ENCODE measurements at places on chromosomes 11 and 22. TPM values are rescaled to one million over a fixed set of nuclear protein-coding genes. Genes with fewer than 3 reads are reported as not detected.
A peak's percentile ranks its signal among the peaks of the same experiment; 100 is the strongest.

The DBX1 gene
- total RNA-seq, result not detected

The SEPTIN3 gene
- total RNA-seq, result 0.55 TPM

The PAMR1 gene
- total RNA-seq, result 30.8 TPM

The CHORDC1 gene
- 35.3 TPM for total RNA-seq

The CBX7 gene
- total RNA-seq, result 30.8 TPM

The KRTAP5-7 gene
- total RNA-seq, result 0.39 TPM

The CCDC81 gene
- total RNA-seq, result 0.64 TPM

The SLC5A1 gene
- 1.2 TPM for total RNA-seq

The C11orf16 gene
- total RNA-seq, result not detected

DNA sequence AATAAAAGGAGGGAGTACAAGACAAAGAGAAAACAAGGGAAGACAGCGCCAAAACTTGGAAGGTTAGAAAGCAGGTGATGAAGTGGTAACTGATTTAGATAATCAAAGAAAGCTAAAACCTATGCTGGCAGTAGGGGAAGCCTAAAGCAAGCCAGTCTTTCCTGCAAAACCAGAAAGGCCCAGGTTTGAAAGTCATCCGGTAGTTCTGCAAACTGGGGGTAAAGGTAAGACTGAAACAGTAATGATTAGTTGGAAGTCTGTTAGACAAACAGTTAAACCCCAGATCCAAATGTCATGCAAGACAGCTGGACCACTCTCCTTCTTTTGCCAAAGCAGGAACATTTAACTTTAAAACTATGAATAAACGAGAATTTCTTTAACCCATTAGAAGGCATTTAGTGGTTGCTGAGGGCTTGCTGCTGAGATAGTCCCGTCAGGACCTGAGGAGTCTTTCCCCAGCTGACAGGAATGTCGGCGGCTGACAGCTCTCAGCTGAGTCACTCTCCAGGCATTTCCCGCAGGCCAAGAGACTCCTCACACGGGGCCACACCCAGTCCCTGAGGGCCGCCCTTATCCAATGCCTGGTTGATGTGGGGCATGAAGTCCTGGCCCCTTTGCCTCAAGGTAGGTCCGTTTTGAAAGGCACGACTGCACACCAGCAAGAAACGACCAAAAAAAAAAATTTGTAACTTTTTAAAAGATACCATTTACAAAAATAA lies 36.3 kb upstream of the CFAP300 start:
- no peak for DNase-seq

GRCh38 chr11:57763568-57763967 lies 2.0 kb downstream of the CTNND1 start:
- DNase-seq, result no peak

- DNase-seq, result no peak
These were observed 11.9 kb downstream of the KLHL35 start for GRCh38 chr11:75421035-75421602.

GRCh38 chr11:26992031-26992541 lies 1.8 kb upstream of the FIBIN start:
- DNase-seq, result no peak

DNA sequence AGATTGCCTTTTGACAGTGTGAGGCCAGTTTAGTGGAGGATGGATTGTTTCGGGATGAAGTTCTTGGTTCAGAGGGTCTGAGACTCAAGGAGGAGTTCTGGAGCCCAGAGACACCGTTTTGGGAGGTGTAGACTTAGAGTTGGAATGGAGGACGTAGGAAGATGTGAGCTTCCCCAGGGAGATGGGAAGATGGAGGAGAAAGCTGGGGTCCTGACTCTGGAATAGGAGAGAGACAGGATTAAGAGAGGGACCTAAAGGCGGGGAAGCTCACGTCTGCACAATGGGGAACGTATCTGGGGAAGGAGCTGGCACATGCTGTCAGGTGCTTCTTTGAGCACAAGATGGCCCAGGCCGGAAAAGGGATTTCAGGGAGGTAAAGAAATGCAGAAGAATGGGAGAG lies 71.3 kb upstream of the CLDN5 start:
- peak; percentile 43 for DNase-seq

- DNase-seq, result no peak
These were observed 580.3 kb upstream of the CADM1 start for GRCh38 chr11:116084511-116084910.

GRCh38 chr11:2975594-2975993 lies 16.5 kb downstream of the NAP1L4 start:
- DNase-seq, result no peak

- DNase-seq, result no peak
These were observed 451.7 kb upstream of the DDI1 start for GRCh38 chr11:103584720-103585119.

DNA sequence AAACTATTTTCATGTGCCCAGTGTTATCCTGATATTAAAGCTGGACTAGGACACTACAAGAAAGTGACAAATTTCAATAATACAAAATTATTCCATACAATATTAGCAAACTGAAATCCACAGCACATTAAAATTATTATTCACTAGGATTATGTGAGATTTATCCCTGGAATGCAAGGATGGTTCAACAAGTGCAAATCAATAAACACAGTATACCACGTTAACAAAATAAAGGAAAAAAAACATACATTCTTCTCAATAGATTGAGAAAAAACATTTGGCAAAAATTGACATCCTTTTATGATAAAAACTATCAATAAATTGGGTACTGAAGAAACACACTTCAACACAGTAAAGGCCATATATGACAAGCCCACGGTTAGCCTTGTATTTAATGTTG lies 1758.2 kb upstream of the RAG2 start:
- DNase-seq, result no peak

DNA sequence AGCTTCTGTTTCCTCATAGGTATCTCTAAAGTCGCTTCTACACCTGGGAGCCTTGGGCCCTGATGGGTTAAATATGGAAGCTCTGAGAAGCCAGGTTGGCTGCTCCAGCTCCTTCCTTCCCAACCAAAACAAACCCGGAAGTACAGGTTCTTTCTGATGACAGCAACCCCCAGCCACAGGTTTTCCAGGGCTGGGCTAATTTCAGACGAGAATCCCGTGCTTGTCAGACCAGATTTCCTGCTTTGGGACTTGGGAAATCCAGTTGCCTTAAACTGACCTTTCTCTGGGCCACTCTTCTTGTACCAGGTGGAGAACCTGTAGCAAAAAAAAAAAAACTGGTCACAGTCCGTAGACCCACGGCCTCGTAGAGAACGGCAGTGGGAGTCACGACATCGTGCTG lies 51.9 kb downstream of the RBX1 start:
- no peak for DNase-seq

GRCh38 chr11:125072961-125073590 lies 10.0 kb downstream of the SLC37A2 start:
- no peak for DNase-seq

DNA sequence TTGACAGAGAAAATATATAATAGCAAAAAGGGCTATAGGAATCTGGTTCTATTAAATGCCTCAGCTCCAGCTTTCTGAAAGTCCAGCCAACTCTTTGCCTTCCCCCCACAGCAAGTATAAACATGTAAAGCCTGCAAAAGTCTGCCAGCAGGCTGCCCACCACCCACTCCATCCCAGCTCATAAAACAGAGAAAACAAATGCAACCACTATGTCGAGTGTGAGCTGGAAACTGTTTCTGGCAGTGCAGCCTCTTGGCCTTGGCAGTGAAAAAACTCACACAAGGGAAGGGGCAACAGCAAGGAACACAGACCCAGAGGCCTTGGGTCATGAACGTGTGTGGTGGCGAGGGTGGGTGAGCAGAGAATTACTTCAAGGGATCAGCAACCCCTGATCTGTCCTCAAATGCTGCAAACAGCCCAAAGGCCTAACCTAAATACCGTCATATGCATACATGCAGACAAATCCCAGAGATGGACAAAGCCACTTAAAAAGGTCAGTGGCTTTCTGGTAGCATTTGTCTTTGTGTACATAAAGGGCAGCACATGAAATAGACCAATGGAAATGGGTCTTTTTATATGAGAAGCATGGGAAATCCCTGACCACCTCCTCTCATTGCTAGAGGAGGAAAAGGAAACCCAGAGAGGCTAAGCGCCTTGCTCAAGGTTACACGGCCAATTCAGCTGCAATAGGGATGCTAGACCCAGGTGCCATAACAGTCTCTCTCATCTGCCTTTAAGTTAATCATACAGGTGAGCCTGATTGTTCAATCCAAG lies 74.8 kb downstream of the NAT10 start:
- no peak for DNase-seq

- peak; percentile 26 for DNase-seq
These were observed 1433.8 kb downstream of the BRD1 start for GRCh38 chr22:48393885-48394284.

DNA sequence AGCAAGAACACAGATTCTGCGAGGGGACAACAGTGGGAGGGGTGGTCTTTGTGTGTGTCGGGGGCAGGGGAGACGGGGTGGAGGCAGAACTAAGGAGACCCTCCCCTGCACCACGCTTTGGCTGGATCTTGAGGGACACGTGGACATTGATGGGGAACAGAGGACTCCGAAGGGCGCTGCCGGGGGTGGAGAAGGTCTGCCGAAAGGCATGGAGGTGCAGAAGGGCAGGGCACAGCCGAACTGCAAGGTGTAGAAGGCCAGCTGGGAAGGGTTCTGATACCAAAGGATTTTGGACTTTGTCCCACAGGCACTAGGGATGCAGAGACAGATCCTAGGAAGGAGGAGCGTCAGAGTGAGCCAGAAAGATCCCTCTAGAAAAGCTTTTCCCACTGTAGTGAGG lies 107.7 kb upstream of the SYT13 start:
- DNase-seq, result no peak

DNA sequence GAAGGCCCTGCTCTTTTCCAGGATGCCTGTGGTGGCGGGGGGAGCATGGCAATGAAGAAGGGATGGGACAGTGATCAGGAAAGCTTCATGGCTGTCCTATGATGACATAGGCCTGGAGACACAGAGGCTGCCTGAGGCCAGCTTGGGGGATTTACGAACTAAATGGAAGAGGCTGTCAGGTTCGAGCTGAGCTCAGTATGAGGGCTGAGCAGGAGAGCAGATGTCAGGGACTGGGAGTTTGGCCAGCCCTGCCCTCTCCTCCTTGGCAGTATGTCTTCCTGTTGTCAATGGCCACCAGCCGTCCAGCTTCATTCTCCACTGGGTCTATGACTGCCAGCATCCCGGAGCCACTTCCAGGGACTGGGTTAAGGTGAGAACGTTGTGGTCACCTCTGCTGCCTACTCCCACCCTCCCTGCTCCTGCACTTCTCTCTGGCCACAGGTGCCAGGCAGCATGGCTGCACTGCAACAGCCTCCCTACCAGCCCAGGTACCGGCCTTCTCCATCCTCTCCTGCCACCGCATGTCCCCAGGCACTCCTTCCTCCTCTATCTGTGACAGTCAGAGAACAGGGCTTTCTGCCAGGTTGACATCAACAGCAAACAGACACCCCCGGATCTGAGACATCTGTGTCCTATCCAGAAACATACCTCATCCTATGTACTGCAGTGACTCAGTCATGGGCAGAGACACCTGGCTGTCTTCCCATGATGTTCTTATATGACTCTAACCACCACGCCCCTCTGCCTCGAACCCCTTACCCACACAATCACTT lies 75.1 kb downstream of the KIRREL3 start:
- DNase-seq, result no peak

- no peak for DNase-seq
These were observed at the start of gene MMP8 for GRCh38 chr11:102724904-102725500. Gene MMP8 (minus strand): TSS chr11:102724954. CDS start chr11:102724855, 99 bp downstream.

DNA sequence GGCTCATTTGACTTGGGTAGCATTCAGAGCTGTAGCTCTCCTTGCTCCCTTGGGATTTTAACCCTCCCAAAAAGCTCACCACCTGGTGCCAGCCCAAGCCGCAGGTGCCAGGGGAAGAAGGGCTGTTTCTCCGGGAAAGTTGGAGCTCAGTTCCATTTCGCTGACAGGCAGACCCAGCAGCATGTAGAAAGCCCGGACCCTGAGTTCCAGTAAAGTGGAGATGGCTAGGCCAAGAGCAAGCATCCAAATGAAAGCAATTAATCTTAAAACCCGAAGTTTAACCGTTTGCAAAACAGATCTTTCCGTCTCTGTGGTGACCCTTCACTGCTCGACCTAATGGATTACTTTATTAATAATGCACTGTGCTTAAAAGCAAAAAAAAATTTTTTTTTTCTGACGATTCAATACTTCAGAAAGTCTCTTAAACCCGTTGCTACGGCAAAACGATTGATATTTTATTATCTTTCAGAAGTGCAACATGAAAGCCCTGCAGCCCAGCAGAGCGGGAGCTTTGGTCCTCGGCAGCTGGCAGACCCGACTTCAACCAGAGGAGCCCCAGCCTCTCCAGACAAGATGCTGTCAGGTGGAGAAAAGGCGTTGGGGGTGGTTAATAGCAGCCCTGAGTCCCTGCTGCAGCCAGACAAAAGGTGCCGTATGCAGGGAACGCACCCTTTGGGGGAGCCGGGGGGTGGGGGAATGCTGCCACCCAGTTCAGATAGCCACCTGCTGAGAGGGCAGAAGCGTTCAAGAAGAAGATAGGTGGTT lies 3.3 kb downstream of the LMO1 start:
- peak; percentile 57 for DNase-seq

- DNase-seq, result no peak
These were observed 1.1 kb upstream of the MRGPRX4 start for GRCh38 chr11:18171377-18172000.

- no peak for DNase-seq
These were observed 9.7 kb downstream of the SELENOO start for GRCh38 chr22:50210378-50211139.

DNA sequence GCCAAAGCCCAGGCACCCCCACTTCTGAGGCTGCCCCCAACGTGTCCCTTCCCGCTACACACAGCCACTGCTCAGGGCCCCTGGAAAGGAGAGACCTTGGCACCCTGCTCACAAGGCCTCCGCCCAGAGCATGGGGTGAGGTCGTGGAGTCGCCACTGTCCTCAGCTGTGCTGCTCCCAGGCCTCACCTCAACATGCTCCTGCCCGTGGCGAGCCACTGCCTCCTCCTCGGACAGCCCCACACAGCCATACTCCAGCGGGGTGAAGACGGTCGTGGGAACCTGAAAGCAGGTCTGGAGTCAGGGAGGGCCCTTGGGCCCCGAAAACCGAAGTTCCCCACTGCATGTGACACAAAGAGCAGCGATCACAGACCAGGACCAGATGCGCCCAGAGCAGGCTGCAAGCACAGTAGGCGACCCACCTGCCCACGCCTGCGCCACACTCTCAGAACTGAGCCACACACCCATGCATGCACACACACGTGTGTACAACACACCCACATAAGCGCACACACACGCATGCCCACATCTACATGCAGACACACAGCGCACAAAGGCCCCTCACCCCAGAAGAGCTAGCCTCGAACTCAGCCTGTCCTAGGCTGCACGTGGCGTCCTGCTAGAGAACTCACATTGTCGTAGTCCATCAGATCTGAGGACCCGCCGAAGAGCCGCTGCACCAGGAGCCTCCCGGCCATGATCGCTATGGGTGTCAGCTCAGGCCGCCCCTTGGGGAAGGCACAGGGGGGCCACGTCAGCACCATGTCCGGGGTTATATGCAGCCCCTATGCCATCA lies 25.5 kb upstream of the GNB1L start:
- peak; percentile 84 for DNase-seq

Measured in mesenteric fat pad (tissue), 1 donor.